ENCODE measurements at places on chromosomes 11 and 22. TPM values are rescaled to one million over a fixed set of nuclear protein-coding genes. Genes with fewer than 3 reads are reported as not detected.

DNA sequence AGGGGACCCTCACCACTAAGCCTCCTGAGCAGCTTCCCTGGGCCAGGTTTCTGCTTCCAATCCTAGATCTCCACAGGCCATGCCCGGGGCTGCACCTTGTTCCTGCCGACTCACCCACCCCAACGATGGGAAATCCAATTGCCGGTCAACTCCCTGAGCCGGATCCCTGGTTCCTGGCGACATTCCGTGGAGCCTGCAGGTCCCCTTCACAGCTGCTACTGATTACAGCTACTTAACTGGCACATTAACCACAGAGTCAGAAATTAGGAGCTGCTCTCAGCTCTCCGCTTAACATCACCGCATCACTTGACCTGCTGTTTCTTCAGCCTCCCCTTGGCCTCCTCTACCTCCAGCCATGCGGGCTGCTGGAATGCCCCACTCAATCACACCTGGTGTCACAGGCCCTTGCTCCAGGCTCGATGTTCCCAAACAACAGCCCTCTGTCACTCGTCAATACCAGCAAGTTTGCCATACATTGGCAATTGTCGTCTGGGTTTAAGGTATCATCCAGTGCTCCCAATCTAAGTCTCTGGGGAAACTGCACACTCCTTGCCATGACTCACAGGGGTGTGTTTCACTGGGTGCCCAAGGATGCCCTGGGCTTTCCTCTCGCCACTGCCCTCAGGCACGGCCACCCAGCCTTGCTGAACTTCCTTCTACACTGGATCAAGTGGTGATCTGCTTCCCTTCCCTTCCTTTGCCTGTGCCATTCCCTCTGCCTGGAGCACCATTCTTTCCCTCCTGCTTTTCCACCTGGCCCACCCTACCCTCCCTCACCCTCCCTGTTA, 181.0 kb downstream of the MN1 start:
- H3K4me3 ChIP-seq = no peak overlapping the region
- H3K4me1 ChIP-seq = no peaks in the 10 kb centered on the region
- no peak overlapping the region for H3K27ac ChIP-seq

DNA sequence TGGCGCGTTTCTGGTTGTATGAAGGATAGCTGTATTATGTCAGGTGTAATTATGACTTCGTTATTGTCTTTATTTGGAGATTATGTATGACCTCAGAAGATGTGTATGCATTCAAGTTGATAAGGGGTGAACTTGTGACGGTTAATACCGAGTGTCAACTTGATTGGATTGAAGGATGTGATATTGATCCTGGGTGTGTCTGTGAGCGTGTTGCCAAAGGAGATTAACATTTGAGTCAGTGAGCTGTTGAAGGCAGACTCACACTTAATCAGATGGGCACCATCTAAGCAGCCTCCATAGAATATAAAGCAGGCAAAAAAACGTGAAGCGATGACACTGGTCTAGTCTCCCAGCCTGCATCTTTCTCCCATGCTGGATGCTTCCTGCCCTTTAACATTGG, 15.3 kb upstream of the CD82 start:
- H3K4me1 ChIP-seq = no peaks in the 10 kb centered on the region
- H3K27ac ChIP-seq = no peak overlapping the region
- no peak for DNase-seq
- no peak overlapping the region for H3K4me3 ChIP-seq
- H3K36me3 ChIP-seq = no peaks in the 10 kb centered on the region

DNA sequence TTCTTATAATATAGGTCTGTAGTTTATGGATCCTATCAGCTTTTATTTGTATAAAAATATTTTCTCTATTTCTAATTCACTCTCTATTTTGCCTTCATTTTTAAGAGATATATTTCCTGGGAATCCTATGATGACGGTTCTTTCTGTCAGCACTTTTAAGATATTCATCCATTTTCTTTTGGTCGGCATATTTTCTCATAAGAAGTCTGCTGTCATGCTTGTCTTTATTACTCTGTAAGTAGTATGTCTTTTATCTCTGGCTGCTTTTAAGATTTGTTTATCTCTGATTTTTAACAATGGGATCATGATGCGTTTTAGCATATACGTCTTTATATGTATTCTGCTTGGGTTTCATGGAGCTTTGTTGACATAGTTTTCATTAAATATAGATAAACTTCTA, 175.5 kb downstream of the SNX19 start:
- H3K4me3 ChIP-seq = no peak overlapping the region
- H3K36me3 ChIP-seq = peaks cover 18% of the 10 kb centered on the region
- H3K27me3 ChIP-seq = peaks cover 2% of the 10 kb centered on the region

DNA sequence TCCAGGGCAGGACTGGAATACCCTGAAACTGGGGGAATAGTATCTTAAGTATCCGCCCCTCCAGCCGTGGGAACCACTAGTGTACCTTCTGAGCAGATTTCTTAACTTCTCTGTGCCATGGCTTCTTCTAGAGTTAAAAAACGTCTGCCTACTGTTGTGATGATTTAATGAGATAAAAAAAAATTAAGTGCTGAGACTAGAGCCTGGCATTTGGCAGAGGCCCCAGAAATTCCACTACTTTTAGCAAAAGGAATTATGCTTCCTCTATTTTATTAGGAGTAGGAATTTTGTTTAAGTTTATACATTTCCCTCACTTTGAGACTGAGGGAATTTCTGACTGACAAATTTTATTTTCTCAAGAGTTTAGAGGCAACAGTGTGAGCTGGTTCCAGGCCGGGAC, 371.2 kb upstream of the B3GAT1 start:
- peaks cover 25% of the 10 kb centered on the region for H3K27me3 ChIP-seq
- H3K36me3 ChIP-seq = no peaks in the 10 kb centered on the region
- no peaks in the 10 kb centered on the region for H3K4me1 ChIP-seq
- H3K4me3 ChIP-seq = no peak overlapping the region
- DNase-seq = no peak

DNA sequence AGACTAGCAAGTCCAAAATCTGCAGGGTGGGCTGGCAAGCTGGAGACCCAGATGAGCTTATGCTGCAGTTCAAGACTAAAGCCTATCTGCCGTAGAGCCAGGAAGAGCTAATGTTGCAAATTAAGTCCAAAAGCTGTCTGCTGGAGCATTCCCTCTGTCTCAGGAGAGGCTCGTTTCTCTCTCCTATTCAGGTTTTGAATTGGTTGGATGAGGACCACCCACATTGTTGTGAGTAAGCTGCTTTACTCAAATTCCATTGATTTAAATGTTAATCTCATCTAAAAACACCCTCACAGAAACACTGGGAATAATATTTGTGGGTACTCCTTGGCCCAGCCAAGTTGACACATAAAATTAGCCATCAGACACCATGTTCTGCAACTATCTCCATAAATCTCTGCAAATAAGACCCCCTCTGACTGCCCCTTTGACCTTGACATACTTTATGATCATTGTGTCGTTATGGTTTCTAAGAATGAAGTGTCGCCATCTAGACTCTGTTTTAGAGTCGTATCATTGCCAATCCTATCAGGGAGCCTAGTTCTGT, 16.8 kb upstream of the CUL5 start:
- H3K36me3 ChIP-seq = no peaks in the 10 kb centered on the region
- no peak for DNase-seq
- no peak overlapping the region for H3K4me3 ChIP-seq
- no peak overlapping the region for H3K27ac ChIP-seq
- no peaks in the 10 kb centered on the region for H3K4me1 ChIP-seq

- no peak overlapping the region for H3K27ac ChIP-seq
- no peak for DNase-seq
- peaks cover 58% of the 10 kb centered on the region for H3K36me3 ChIP-seq
- no peaks in the 10 kb centered on the region for H3K27me3 ChIP-seq
Measured at GRCh38 chr22:24370401-24370800, 57.0 kb upstream of the ADORA2A start.

GRCh38 chr11:118291477-118292135, 12.9 kb upstream of the CD3E start:
- peaks cover 1% of the 10 kb centered on the region for H3K27me3 ChIP-seq
- H3K27ac ChIP-seq = no peak overlapping the region
- H3K4me3 ChIP-seq = no peak overlapping the region
- peaks cover 3% of the 10 kb centered on the region for H3K36me3 ChIP-seq
- H3K4me1 ChIP-seq = peaks cover 16% of the 10 kb centered on the region
- DNase-seq = no peak

Gene KRTAP5-8
- polyA plus RNA-seq = not detected

Gene CEP164
- polyA plus RNA-seq = 11.8 TPM

Gene OR8G1
- not detected for polyA plus RNA-seq
